Stimulated activated CD8-positive, alpha-beta memory T cell treated with anti-CD3 and anti-CD28 coated beads, Interleukin-4, amount 100 ng/mL, for 4 hours (primary cell): ENCODE measurements at places on chromosomes 12 and 14.

DNA sequence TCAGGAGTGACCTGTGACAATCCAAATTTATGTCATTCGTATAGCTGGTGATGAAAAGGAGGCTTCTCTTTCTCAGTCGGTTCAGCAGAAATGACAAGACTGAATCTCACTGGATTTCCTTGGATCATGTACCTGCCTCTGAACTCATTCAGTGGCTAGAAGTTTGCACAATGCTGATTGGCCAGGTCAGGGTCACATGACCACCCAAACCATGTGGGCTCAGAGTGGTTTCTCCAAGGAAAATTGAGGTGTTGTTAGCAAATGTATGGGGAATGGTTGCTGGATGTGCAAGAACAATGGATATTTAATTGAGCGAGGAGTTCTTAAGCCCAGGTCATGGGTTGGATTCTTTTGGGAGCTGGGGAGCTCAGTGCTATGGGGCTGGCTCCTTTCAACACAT, 227.5 kb downstream of the AACS start:
- no peak for DNase-seq

- no peak for DNase-seq
Measured at GRCh38 chr12:24054416-24054815, 104.9 kb upstream of the SOX5 start.

DNA sequence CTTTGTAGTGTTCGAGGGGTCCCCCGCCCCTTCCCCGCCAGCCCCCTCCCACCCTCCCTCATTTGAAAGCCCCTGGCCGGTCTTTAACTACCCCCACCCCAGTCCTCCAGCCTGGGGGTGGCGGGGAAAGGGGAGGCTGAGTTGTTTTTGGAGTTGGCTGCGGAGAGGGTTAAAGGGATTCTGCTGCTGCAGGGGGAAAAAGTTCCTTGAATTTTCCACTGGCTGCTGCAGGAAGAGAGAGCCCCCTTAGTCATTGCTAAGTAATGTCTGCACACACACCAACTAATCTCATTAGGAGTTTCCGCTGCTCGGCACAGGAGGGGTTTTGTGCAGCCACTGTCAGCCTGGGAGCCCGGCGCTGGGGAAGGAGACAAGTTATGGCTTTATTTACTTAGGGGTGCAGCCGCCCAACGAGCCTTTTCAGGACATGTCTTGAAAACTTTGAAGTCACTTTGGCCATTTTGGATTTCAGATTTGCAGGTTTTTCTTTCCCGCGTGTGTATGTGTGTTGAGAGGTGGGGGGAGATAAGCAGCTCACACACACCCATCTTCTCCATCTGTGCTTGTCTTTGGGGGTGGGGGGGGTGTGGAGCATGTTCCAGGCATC, 1.8 kb downstream of the ELK3 start:
- no peak for DNase-seq

GRCh38 chr12:47102845-47103651, 23.3 kb upstream of the AMIGO2 start:
- no peak for DNase-seq

GRCh38 chr14:95609398-95609990, 74.6 kb downstream of the GLRX5 start:
- no peak for DNase-seq

GRCh38 chr12:41073633-41074472, 114.3 kb upstream of the PDZRN4 start:
- DNase-seq = no peak

GRCh38 chr14:96790186-96790585, 7.0 kb upstream of the VRK1 start:
- DNase-seq = no peak

DNA sequence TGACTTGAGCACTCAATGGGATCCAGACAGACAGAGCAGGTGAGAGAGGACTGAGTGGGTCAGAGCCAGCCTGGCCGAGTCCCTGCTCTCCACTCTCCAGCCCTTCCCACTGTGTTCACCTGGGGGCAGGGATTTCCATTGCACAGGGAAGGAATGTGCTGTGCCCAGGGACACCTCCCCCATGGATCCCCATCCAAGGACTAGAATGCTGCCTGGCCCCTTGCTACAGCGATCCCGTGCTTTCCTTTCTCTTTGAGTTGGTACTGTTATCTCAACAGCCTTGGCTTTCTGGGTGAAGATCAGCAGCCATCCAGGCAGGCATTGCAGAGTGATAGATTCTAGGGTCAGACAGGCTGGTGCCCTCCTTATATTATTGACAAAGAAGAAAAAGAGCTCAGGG, 60.3 kb upstream of the DLK1 start:
- DNase-seq = no peak

GRCh38 chr12:124470806-124471205, 96.6 kb downstream of the NCOR2 start:
- no peak for DNase-seq
